ENCODE measurements at places on chromosomes 5 and 9.

GRCh38 chr5:1570975-1571374, 47.2 kb upstream of the LPCAT1 start:
- DNase-seq: no peak

- DNase-seq: no peak
Observed at GRCh38 chr9:2367970-2368369, 253.6 kb upstream of the VLDLR start.

GRCh38 chr5:134975078-134975715, 7.5 kb downstream of the CATSPER3 start:
- no peak for DNase-seq

GRCh38 chr9:93955111-93955980, at the start of gene BARX1:
Gene BARX1, minus strand, starts transcription at chr9:93955355. Its CDS starts 209 bp downstream, at chr9:93955146.
- DNase-seq: peak; percentile 62

- peak; percentile 10 for DNase-seq
Observed at GRCh38 chr5:80755626-80756025, 100.8 kb upstream of the DHFR start.
